ENCODE measurements at places on chromosomes 7 and 10. TPM values are rescaled to one million over a fixed set of nuclear protein-coding genes. Genes with fewer than 3 reads are reported as not detected.

GBX1 gene
- not detected for total RNA-seq

DNA sequence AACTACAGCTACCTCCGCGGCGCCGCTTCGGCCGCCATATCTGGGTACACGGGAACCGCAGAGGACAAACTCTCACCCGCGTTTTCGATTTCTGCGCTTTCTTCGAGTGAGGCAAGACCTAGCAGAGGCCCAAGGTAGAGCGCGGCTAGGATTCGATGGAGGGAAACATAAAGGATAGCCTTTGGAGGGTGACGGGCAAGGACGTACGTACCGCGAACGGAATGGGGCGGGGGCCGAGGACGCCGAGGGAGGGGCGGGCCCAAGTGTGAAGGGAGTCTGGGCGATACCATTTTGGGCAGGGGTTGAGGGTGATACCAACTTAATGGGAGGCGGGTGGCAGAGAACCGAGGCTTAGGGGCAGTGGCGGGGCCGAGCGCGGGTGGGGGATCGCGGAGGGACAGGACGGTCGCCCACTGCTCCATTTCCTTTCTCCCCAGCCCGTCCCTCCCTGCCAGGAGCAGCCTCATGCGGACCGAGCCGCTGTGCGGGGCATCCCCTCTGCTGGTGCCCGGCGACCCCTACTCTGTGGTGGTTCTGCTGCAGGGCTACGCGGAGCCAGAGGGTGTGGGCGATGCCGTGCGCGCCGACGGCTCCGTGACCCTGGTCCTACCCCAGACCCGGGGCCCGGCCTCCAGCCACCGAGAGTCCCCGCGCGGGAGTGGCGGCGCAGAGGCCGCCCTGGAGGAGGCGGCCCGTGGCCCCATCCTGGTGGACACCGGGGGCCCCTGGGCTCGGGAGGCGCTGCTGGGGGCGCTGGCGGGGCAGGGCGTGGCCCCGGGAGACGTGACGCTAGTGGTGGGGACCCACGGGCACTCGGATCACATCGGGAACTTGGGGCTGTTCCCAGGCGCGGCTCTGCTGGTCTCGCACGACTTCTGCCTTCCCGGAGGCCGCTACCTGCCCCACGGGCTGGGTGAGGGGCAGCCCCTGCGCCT is at the start of gene MBLAC1:
Gene MBLAC1, plus strand, starts transcription at position 37 of the 935 bp plus-strand sequence. Its CDS starts 429 bp downstream, at position 466.
- DNase-seq, result peak; percentile 96

DNA sequence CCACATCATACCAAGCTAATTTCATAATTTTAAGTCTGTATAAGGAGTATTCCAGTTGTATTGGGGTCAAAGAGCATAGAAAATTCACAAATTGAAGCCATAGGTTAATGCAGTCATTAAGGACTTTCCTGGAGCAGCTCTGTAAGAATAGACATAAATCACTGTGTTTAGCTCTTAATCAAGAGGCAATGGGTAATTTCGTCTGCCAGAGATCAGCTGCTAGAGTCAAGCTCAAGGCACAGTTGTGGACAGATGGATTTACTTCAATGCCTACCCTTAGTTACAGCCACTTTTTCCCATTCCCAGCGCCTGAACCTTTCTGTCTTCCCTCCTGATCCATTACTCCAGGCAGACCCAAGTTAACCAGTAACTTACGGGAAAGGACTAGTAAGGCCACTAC is 40.6 kb upstream of the AGBL3 start:
- DNase-seq, result no peak

- DNase-seq, result peak; percentile 62
Measured at GRCh38 chr10:78934532-78934898, 134.3 kb upstream of the ZMIZ1 start.

GRCh38 chr7:69717221-69717620 is 118.9 kb downstream of the AUTS2 start:
- no peak for DNase-seq

DNA sequence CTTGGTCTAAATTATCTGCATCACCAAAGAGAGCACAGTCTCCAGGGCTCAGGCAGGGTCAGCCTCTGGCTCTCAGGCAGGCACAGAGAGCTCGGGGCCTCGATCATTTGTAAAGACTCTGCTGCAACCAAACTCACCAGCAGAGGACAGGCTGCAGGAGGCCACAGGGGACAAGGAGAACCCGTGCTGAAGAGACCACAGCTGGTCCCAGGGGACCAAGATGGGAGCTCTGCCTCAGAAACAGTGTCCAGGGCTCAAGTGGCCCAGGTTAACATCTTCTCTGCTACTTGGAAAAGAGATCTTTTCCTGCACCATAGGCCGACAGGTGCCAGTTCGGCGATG is 543.2 kb downstream of the PTPRN2 start:
- peak; percentile 39 for DNase-seq

DNA sequence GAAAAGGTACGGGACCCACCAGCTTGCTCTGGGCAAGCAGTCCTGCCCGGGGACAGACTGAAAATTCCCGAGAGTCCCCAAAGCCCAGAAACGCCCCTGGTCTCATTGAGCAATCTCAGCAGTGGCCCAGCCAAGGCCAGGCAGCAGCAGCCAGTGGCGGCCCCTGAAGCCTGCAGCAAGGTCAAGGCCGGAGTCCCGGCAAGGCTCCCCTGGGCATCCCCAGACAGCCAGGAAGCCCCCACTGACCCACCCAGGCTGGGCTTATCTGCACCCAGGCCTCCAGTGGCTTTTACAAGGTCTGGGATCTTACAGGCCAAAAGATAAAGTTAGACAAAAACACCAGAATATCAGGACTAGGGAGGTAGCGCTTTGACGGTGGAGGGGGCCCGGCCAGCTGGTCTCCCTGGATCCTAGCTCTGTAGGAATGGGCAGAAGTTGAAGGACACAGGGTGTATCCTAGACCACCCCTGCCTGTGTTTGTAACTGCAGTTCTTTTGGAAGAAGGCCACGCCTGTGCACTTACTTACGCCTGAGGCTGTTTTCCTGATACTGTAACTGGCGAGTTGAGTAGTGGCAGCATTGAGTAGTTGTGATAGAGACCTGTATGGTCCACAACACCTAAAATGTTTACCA is 130.5 kb upstream of the NPS start:
- peak; percentile 74 for DNase-seq

EBF3 gene
- total RNA-seq, result not detected

DNA sequence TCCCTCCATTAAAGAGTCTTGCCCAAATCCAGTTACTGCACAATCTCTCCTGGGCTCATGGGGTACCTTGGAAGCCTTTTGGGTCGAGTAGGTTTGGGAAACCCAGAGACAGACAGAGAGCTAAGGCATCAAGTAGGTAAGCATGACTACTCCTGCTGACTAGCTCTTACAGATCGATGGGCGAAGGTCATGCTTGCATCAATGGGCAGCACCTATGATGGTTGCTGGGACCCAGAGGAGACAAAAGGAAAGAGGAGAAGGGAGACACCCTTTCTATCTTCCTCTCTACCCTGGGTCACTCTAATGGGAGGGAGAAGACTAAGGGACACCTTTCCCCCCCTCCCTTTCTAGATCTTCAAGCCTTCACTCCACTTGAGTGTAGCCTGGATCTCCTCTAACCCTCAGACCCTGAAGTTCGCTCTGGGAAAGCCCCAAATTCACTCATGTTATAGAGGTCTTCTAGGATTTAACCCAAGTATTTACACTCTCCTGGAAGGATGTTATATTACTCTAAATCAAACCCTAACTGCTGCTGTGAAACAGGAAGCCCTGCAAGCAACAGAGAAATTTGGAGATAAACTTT is 31.6 kb upstream of the ZNF746 start:
- no peak for DNase-seq

DNA sequence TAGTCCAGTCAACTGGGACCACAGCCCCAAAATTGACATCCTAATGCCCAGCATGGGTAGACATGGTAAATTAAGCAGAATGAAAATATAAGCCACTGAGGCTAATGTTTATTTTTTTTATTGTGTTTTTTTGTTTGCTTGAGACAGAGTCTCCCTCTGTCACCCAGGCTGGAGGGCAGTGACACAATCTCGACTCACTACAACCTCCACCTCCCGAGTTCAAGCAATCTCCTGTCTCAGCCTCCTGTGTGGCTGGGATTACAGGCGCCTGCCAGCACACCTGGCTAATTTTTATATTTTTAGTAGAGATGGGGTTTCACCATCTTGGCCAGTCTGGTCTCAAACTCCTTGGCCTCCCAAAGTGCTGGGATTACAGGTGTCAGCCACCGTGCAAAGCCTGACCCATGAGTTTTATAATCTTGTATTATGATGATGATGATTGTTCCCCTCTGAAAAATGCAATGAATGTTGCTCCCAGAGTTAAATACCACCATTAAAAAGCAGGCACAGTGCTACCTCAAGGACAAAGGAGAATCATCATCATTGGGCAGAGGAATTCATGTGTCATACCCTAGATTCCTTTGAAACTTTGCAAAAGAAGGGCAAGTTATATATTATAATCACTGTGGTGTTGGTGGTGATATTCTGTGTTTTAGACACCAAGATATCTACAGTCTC is 228.0 kb downstream of the PARD3 start:
- DNase-seq, result no peak

DNA sequence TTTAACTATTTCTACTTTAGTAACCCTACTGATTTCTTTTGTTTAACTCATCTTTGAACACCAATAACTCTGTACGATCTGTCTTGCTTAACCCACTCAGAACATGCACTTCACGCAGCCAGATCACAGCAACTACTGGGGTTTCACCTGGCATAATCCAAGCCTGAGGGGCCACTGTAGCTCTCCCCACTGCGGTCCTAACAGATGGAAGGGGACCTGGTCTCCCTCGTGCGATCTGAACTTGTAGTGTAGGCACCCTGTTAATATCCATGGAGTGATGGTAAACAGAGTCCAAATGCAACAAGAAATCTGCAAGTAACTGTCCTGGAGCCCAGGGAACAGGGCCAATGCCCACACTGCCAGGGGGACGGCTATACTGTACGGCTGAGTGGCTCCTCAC is 45.5 kb downstream of the INSIG1 start:
- no peak for DNase-seq

DNA sequence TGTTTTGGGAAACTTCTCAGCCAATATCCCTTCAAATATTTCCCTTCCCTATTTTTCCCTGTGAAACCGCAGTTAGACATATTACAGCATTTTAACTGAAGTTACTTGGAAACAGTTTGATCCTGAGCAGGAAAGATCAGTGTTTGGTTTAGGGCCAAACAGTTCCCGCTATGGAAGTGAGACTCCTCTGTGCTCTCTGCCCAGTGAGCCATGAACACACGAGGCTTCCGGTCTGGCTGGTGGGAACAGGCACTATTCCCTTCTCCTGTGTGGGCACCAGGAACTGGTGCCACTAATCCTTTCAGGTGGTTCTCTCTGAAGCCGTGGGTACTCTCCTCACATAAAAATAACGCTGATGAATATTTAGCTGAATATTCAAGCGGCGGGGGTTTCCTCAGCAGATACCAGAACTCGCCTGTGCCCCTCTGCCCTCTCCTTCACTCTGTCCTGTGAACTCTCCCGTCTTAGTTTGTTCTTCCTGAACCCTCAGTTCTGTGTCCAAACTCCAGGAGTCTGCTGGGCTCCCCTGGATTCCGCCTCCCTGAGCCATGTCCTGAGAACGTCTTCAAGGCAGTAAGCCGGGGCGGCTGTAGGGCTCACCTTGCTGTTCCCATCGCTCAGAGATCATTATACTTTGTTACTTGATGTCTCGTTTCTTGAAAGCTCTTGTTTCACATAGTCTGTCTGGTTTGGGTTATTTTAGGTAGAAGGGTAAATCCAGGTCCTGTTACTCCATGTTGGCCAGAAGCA is 25.7 kb downstream of the FOXL3 start:
- peak; percentile 38 for DNase-seq

DNA sequence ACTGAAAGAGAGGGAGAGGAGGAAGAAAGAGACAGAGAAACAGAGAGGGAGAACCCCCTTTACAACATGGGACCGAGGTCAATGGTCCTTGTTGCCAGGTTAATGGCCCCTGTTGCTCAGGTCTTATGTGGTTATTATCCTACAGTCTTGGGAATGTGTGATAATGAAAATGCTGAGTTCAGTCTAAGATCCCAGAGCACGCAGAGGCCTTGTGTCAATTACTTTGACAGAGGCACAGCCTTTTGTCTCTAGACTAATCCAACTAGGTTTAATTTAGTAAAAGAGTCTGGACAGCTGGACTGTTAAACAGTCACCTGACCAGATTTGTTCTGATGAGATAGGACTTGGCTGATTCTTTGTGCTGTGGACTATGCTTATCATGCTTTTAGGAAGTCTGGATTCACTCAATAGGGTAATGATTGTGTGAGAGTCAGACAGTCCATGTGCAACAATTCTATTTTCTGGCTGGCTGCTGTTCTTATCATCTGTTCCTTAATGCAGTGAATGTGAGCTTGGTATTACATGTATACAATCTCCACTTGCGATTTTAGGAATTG is 157.4 kb upstream of the MAGI2 start:
- no peak for DNase-seq

MYL7 gene
- not detected for total RNA-seq

DNA sequence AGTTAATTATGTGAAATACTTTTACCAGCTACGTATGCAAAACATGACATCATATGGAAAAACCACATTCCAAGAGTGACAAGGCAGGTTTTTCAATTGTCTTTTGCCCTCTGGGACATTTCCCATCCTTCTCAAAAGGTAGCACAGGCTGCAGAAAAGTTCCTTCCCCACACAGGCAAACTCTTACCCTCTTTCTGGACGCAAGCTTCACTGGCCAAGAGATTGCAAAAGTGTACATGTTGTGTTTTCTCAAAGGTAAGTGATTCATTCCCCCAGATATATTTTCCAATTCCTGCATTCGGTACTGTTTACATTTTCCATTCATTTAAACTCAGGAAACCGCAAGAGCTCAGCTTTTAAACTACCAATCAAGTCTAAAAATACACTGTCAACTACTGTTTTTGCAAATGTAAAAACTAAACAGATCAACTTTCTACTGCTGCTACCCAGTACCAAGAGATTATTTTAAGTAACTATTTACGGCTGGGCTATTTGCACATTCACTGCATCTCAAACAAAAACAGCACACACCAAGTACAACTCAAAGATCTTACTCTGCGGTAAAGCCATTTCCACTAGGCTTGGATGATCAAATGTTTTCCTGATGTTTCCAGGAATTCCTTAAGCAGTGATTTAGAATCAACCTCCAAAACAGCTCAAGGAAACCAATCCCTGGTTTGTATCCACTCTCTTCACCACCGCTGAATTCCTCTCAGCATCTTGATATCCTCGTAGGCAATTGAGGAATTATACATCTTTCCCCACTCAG is 233.6 kb upstream of the CCDC6 start:
- no peak for DNase-seq

ANXA8L1 gene
- not detected for total RNA-seq

GRCh38 chr10:124677749-124678556 is 66.2 kb downstream of the FAM53B start:
- DNase-seq, result peak; percentile 74

PFKP gene
- total RNA-seq, result 49.2 TPM

DNA sequence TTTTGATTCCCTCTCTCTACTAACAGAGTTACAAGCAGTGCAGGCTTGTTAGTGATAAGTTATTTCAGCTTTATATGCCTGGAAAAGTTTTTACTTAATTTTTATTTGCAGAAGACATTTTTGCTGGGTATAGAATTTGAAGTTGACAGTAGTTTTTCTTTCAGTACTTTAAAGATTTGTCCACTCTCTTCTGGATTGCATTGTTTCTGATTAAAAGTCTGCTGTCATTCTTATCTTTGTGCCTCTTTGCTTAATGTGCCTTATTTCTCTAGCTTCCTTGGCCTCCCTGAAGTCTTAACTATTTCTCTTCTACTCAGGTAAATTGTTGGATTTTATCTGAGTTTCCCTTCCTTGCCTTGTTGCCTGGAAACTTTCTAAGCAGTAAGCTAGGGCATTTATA is 36.2 kb downstream of the PLCE1 start:
- no peak for DNase-seq

- no peak for DNase-seq
Measured at GRCh38 chr10:56928714-56929113, 567.7 kb upstream of the ZWINT start.
